NCI-H1930 (cell line): ENCODE measurements at places on chromosomes 7 and 10.

GRCh38 chr7:30708412-30708811, 26.2 kb upstream of the CRHR2 start:
- no peak for DNase-seq

DNA sequence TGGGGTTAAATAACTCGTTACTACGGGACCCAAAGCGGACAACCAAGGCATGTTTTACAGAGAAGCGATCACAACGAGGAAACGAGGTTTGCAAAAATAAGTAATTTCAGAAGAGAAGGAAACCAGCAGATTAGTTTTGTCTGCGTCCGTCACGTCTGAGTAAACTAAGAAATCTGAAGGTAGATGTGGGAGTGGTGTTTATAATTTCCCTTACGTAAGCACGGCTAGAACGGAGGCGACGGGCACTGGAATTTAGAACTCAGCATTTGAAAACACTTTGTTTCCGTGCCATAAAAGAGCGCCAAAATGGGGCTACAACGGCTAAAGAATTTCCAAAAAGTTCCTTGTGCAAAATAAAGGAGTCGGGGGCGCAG, 718 bp upstream of the UMAD1 start:
- no peak for DNase-seq

DNA sequence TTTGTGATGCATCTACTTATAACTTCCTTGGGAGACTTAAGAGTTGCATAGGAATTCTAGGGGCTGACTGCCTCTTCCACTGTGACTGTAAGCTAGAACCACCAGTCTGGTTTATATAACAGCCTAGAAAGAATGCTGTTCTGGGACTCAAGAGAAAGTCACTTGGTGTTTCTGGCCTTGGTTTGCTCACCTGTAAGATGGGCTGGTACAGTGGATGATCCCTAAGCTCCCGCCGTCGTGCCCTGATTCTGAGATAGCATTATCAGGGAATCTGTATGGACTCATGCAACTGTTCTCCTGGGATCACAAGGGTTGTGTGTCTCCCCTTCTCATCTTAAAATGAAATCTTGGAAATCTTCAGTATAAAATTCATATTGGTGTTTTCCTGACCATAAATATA, 100.6 kb downstream of the LYZL1 start:
- DNase-seq, result no peak

- no peak for DNase-seq
Measured at GRCh38 chr10:43816351-43817321, 168.0 kb upstream of the ZNF32 start.

DNA sequence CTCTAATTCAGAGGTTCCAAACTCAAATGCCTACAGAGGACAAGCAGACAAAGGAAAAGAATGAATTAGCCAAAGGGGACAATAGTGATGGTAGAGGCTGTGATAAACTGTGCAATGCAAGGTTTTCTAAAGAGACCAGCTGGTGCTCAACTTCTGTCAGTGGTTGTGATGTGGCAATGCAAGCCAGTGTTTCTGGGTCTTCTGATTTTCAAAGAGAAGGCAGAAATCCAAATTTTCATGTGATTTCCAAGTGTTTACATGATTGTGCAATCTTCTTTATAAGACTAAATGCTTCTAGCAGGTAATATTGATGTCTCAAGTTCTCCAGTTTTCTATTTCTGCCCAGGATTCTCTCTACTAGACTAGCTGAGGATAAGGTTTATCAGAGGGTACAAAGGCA, 135.9 kb downstream of the PCDH15 start:
- no peak for DNase-seq

- no peak for DNase-seq
Measured at GRCh38 chr7:77453531-77453930, 37.4 kb upstream of the GSAP start.

- no peak for DNase-seq
Measured at GRCh38 chr7:99368750-99369389, 5.7 kb upstream of the ARPC1B start.

DNA sequence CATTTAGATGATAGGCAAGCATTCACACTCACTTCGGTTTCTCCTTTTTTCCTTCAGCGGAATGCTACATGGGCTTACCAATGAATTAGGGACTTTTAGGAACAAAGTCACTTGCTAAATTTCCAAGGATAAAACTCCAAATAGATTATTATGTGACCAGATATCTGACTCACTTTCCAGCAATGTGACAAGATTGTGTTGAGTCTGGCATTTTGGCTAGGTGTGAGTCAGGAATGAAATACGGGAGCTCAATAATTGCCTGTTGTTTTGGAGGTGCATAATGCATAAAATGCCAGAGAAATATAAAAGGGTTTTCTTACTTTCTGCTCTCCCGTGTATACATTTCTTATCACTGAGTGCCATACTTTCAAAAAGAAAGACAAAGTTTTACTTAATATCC, 721.1 kb downstream of the KCNMA1 start:
- no peak for DNase-seq

GRCh38 chr7:2851497-2851896, 7.4 kb upstream of the GNA12 start:
- no peak for DNase-seq

DNA sequence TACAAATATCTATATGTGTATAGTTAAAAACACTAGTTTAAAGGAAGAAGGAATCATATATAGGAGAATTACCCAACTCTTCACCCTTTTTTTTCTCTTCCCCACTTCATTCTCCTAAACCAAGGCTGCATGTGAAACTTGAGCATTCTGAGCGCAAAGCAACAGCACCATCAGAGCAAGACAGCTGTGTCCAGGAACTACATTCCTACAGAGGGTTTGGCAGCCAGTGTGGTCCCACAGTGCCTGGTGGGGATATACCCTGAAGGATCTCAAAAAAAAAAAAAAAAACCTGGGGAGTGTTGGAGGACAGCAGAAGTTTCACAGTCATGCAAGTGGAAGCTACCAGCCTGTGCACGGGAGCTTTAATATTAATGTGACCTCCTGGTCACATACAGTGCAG, 310.4 kb downstream of the CTNNA3 start:
- DNase-seq, result no peak

- DNase-seq, result no peak
Measured at GRCh38 chr7:47422611-47423010, 159.3 kb downstream of the TNS3 start.
